ENCODE measurements at places on chromosomes 7 and 10.
A peak's percentile ranks its signal among the peaks of the same experiment; 100 is the strongest.

- DNase-seq: no peak
These were observed 1.6 kb upstream of the ARHGAP12 start for GRCh38 chr10:31930023-31930751.

DNA sequence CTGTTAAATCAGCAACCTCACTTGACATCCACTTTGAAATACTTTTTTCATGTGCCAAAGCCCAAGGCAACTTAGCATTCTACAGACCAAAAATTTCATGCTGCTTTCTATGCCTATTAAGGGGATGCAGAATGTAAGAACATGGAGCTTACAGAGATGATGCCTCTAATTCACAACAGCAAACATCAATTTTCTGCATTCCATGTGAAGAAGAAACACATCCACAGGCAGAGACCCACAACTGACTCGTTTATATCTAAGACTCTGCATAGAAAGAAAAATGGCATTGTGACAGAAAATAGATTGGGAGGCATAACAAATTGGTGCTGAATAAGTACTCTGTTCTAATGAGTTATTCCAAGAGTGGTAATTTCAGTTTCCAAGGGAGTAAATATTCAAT lies 107.6 kb downstream of the SGMS1 start:
- DNase-seq: no peak

DNA sequence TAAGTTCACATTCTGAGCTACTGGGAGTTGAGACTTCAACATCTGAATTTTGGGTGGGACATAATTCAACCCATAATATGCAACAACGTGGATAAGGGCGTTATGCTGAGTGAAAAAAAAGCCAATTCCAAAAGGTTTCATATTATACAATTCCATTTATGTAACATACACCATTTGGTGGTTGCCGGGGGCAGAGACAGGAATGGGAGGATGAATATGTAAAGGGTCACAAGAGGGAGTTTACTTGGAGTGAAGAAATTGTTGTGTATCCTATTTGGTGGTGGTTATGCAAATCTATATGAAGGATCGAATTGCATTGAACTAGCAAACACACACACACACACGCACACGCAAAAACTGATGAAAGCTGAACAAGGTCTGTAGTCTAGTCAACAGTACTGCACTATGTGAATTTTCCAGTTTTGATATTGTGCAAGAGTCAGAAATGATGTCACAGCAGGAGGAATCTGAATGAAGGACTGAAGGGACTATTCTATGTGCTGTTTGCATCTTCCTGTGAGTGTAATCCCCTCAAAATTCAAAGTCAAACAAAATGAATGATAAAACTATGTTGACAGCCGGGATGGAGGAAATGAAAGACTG lies 249.2 kb upstream of the HABP2 start:
- DNase-seq: no peak

GRCh38 chr10:97937928-97938327 lies 88.3 kb downstream of the GOLGA7B start:
- no peak for DNase-seq

- no peak for DNase-seq
These were observed 124.7 kb downstream of the CNOT4 start for GRCh38 chr7:135385209-135385608.

DNA sequence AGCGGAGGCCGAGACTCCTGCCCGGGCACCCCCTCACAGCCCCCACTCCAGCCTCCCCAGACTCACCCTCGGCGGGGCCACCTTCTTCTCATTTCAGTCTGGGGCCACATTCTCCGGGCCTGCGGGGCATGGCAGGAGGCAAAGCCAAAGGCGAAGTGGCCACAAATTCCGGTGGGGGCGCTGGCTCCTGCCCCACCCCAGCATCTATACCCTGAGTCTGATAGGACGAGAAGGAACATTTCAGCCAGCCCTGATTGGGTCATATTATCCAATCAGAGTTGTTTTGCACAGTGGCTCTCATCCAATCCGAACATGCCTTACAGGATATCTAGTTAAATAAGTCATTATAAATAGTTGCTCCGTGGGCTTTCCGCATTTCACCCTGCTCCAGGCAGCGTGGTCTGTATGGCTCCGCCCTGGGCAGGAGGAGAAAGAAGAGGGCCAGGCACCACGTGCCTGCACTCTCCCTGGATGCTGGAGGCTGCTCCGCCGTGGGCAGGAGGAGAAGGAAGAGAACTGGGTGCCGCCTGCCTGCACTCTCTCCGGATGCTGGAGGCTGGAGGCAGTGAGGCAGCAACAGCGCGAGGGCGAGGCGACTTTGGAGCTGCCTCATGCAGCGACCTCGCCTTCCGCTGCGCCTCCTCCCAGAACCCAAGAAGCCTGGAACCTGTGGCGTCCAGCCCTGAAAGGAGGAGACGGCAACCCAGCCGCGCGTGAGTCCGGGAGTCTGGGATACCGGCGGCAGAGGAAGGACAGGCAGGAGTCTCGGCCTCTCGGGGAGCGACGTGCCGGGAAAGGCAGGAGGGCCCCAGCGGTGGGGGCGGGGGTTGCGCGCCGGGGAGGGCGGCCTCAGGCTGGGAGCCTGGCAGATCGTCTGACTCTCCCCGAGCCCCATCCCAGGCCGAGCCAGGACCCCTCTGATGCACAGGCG lies 162.9 kb downstream of the ZNF33B start:
- no peak for DNase-seq

DNA sequence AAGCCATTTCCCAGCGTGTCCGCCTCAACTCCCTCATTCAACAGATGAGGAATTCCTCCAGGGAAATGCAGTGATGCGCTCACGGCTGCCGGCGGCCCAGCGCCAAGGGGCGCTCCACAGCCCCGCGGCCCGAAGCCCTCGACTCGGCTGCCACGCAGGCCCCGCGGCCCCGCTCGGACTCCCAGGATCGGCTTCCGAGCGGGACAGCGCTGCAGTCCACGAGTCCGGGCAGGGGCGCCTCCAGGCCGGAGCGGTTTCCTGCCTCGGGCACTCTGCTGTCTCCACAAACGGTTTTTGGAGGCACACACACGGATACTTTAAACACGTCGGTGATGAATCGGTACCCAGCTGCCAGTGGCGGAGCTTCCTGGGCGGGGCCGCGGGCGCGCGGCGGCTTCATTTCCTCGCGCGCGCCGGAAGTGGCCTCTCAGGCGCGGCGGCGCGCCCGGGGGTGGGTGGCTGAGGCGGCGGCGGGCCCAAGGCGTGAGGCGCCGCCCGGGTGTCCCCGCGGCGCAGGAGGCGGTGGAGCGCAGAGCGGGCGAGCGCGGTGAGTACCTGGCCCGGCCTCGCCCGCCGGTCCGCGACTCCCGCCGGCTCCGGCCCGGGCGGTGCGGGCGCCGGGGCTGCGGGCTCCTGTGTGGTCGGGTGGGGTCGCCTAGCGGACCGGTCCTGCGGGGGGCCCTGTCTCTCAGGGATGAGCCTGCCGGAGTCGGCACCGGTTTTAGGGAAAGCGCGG lies at the start of gene CSGALNACT2:
Gene CSGALNACT2 (plus strand): TSS at position 425 of the 736 bp plus-strand sequence. CDS start 16,705 bp downstream, outside the sequence.
- DNase-seq: peak; percentile 77

DNA sequence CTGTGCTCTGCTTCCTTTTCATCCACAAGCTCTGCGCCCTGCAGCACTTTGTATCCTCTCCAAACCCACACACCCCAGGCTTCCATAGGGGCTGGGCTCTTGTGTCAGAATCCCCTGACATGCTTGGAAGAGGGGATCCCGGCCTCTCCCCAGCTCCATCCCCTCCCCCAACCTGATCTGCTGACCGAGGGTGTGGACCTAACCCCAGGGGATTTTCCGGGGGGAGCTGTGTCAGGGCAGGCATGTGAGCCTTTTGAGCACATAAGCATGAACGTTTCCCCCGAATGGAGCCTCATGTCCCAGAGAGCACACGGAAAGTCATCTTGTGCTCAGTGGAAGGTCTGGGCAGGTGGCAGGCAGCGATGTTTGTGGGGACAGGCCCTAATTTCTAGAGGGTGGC lies 17.7 kb downstream of the GPR26 start:
- no peak for DNase-seq

GRCh38 chr7:86920154-86920553 lies 139.3 kb downstream of the ELAPOR2 start:
- no peak for DNase-seq

DNA sequence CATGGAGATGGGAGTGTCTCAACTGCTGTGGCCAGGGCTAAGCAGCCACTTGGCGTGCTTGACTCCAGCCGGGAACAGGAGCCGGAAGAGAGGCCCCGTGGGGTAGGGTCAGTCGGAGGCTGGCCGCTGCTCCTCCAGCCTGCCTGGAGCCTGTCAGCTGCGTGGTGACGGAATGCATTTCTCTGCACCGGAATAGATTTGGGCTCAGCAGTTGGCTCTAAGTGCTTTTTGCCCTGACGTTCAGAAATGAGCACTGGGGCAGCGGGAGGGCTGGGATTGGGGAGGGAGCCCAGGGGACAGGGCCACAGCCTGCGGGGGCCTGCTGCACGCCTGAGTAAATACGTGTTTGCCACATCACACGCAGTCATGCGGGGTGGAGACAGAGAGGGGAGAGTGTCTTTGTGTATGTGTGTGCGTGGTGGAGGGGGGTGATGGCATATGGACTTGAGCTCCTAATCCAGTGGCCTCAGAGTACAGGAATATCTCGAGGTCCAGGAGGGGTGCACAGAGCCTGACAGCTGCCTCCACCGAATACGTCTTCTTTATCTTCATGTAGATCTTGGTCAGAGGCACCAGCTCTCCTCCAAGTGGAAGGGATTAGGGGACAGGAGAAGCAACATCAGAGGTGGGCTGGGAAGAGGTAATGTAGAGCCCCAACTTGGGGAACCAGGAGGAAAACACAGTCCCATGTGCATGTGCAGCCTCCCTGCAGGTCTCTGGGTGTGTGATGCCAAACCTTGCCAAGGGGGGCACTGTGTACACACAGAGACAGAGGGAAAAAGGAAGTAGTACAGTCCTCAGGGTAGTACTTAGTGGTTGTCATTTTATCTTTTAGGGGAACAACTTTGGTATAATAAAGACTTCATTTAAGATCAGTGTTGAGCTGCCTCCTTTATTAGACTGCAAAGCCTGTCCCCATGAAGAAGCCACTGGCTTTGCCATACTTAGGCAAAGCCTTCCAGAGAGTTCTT lies 151.4 kb downstream of the CDH23 start:
- no peak for DNase-seq

GRCh38 chr10:72218325-72218724 lies 2.2 kb upstream of the ASCC1 start:
- DNase-seq: no peak

GRCh38 chr7:81232084-81232799 lies 313.4 kb upstream of the SEMA3C start:
- no peak for DNase-seq

DNA sequence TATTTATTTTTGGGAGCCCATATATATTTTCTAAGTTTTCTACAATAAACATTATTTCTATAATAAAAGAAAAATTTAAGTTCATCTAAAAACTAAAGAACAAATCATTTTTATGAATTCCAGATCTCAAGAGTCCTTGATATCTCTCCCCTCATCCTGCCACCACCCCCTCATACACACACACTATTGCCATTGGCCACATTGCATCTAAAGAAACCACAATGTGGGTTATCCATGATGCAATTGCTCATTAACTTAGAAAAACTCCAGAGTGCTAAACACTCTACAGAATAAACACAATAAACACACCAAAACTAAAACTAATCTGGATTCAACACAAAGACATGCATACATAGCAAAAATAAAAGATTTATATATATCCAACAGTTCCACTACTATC lies 37.8 kb downstream of the FAM13C start:
- DNase-seq: no peak

DNA sequence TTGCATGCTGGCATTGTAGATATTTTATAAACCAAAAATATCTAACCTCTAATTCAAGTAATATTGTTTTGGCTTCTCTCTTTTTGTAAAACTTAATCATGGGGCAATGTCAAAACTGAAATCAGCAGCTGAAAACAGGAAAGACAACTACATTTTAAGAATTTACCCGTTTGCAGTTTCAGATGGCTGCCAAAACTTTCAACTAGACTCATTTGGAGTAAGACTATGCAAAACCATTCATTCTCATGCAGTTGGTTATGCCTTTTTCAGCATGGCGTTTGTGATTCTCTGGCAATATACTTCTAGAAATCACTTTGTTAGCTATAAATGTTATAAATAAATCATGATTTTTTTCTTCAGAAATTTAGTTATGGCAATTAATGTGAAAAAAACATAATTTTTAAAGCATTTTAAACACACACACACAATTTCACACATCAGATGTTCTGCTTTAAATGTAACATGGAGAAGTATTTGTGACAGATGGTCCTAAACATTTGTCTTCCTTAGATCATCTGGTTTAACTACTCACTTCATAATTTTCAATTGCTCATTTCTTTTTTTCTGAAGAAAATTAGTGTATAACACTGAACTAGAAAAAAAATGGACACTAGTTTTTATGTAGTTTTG lies 116.4 kb downstream of the ITGB8 start:
- DNase-seq: no peak

- DNase-seq: no peak
These were observed 11.4 kb downstream of the CDHR3 start for GRCh38 chr7:105974471-105974870.

GRCh38 chr10:133286366-133286765 lies 9.7 kb upstream of the ADAM8 start:
- DNase-seq: no peak

DNA sequence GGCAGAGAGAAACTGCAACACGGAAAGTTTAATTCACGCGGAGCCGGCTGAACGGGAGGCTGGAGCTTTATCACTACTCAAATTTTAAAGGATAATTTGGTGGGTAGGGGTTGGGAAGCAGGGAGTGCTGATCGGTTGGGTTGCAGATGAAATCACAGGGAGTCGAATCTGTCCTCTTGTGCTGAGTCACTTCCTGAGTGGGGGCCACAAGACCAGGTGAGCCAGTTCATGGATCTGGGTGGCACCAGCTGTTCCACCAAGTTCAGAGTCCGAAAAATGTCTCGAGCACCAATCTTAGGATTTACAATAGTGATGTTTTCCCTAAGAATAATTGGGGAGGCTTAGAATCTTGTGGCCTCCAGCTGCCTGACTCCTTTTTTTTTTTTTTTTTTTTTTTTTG lies 3.6 kb upstream of the PRAP1 start:
- no peak for DNase-seq

DNA sequence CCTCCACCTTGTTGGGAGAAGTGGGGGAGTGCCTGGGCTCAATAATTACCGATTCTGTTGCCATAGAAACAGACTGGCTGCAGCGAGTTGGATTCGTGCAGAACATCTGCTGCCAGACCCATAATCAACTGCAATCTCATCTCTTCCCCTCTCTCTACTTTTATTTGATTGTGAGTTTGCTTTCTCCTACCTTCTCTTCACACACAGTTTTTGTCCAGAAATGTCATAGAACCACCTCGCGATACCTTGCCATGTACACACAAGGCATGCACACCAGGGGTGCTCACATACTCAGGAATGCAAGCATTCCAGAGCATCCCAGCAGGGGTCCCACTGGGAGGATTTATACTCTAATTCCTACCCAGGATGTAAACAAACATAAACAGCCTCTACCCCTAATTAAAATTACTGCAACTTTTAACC lies 262.2 kb upstream of the AOAH start:
- no peak for DNase-seq

GRCh38 chr10:22673091-22673392 lies 41.3 kb downstream of the PIP4K2A start:
- DNase-seq: no peak

GRCh38 chr7:8597565-8597964 lies 164.2 kb downstream of the NXPH1 start:
- DNase-seq: no peak
